ENCODE measurements at places on chromosomes 6 and 20.

- peak; percentile 62 for DNase-seq
These were observed 10.6 kb downstream of the TOX2 start for GRCh38 chr20:43925215-43925614.

- DNase-seq = no peak
These were observed 6.6 kb upstream of the ULBP2 start for GRCh38 chr6:149935246-149935645.

DNA sequence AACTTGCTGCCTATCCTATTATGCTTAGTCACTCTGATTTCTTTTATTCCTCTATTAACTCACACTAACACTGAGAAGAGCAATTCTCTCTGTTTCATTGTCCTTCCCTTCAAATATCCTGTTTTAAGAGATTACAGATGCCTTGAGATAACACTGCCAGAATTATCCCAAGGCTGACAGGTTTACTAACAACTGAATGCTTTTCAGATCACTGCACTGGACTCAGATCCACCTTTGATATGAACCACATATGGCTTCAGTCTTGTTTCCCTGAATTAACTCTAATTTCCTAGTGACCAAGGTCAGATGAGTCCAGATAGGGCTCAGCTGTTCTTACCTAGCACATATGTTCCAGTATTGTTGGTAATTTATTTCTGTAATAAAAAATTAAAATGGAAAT lies 633.1 kb downstream of the GRIK2 start:
- no peak for DNase-seq

DNA sequence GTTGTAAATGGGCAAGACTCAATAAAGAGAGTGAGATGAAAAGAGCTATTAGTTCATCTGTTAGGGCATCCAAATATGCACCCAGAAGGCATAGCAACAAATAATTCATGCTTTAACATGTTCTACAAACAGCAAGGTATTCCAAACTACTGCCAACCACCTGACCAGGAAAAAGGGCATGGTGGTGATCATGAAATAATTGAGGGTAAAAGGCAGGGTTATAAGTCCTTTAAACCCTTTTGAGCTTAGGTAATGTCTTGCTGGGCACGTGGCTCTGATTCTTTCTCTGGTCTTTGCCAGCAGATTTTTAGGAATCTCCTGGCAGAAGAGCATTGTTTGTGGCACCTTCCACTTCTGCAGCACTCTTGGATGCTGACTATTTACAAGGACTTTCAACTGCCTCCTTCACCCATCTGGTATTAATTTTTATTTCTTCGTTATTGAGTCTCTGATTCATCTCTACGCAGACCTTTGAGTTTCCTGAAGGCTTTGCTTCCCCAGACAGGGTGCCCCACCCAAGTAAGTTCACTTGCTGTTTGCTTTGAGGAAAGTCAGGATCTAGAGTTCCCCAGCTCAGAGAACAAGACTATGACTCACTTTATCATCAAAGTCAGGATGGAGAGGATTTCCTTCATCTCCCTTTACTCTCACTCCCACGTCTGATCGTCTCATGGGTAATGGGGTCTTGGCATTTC lies 83.4 kb upstream of the NEDD9 start:
- DNase-seq = no peak

DNA sequence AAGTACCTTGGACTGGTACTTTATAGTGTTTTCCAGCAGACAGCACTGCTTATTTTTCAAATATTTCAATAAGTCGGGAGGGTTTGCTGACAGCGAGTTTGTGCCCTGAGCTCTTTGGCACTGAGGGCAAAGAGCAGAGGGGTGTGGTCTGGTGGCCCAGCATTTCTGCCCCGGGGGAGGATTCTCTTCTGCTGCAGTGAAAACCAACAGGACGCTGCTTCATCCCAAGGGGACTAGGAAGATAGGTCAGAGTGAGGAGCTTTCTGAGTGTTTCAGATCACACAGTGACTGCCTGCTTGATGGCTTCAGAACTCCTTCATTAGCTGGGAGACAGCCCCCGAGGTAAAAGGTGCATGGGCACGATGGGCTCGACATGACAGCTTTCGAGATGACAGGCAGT lies 8.6 kb downstream of the ULBP2 start:
- no peak for DNase-seq

GRCh38 chr6:140661691-140662090 lies 1287.2 kb upstream of the CITED2 start:
- DNase-seq = no peak

- DNase-seq = no peak
These were observed 10.3 kb downstream of the RBM38 start for GRCh38 chr20:57401565-57401918.

- no peak for DNase-seq
These were observed 32.3 kb upstream of the RNF24 start for GRCh38 chr20:4047614-4048013.

DNA sequence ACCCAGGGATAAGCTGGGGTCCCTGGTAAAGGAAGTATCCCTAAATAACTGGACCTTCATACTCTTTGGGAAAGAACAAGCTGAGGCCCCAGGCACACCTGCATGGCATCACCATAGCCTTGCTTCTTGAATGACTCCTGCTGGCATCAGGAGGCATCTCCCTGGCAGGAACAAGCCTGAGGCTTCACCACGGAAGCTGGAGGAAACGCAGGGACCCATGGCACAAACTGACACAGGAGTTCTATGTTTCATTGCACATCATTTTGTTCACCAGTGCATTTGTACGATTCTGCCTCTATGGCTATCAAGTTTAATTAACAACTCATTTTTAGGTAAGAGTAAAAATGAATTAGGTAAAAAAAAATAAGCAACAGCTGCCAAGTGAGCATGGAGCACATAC lies 619 bp upstream of the PDE7B start:
- no peak for DNase-seq

GRCh38 chr6:17972978-17973622 lies 14.3 kb downstream of the KIF13A start:
- no peak for DNase-seq

Data from stimulated activated CD4-positive, alpha-beta T cell treated with anti-CD3 and anti-CD28 coated beads, Interleukin-1b, Interleukin-23, amount 100 ng/mL, for 4 hours (primary cell).